Activated CD8-positive, alpha-beta memory T cell treated with anti-CD3 and anti-CD28 coated beads for 24 hours (primary cell): ENCODE measurements at places on chromosomes 2 and 18.

DNA sequence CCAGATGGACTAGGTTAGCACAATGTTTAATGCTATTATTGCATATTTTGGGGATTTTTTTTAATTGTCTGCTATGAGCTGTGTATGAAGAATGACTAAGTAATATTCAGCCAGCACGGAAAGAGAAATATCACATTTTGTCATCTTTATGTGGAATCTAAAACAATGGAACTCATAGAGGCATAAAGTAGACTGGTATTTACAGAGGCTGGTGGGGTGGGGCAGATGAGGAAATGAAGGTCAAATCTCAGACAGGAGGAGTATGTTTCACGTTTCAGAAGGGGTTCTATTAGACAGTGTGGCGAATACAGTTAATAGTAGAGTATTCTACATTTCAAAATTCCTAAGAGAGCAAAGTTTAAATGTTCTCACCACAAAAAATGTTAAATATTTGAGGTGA, 4.7 kb downstream of the CDH19 start:
- DNase-seq = no peak

DNA sequence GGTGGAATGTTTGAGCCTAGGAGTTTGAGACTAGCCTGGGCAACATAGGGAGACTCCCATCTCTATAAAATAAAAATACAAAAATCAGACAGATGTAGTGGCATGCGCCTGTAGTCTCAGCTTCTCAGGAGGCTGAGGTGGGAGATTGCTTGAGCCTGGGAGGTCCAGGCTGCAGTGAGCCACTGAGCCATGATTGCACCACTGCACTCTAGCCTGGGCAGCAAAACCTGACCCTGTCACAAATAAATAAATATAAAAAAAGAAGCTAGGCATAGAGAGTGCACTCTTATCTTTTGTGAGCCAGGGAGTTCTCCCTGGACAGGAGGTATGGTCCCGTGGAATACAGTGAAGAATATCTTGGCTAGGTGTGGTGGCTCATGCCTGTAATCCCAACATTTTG, 11.0 kb upstream of the KYNU start:
- DNase-seq = no peak

- DNase-seq = no peak
Observed at GRCh38 chr18:12658426-12659138, 675 bp upstream of the SPIRE1 start.

GRCh38 chr2:95041824-95042442, 16.4 kb downstream of the MAL start:
- no peak for DNase-seq

- no peak for DNase-seq
Observed at GRCh38 chr2:232492963-232493700, 5.5 kb upstream of the ECEL1 start.

GRCh38 chr2:53111004-53111403, 656.6 kb upstream of the CHAC2 start:
- no peak for DNase-seq

- DNase-seq = no peak
Observed at GRCh38 chr2:9740382-9741073, 102.7 kb upstream of the TAF1B start.

DNA sequence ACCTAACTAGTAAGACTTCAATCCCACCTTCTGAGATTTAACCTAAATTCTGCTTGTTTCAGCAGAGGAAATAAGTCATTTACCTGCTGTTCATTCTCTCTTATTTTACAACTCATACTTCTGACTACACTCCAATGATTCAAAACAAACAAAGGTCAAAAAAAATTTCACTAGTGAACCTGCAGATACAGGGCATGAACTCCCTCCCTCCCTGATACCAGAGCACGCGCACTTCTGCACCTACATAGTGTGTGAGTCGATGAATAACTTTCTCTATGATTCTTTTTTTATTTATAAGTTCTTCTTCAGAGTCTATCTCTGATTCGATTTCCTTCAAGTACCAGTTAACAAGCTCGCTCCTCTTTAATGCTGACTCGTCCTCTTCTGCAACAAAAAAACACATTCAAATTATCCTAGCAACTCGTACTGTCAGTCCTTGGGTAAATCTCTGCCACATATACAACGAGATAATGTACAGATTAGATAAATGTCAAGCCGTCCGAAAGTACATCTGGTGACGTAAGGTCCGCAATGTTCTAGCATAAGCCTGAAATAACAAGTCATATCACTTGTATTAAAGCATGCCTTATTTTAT, 7.4 kb upstream of the LCT start:
- no peak for DNase-seq

DNA sequence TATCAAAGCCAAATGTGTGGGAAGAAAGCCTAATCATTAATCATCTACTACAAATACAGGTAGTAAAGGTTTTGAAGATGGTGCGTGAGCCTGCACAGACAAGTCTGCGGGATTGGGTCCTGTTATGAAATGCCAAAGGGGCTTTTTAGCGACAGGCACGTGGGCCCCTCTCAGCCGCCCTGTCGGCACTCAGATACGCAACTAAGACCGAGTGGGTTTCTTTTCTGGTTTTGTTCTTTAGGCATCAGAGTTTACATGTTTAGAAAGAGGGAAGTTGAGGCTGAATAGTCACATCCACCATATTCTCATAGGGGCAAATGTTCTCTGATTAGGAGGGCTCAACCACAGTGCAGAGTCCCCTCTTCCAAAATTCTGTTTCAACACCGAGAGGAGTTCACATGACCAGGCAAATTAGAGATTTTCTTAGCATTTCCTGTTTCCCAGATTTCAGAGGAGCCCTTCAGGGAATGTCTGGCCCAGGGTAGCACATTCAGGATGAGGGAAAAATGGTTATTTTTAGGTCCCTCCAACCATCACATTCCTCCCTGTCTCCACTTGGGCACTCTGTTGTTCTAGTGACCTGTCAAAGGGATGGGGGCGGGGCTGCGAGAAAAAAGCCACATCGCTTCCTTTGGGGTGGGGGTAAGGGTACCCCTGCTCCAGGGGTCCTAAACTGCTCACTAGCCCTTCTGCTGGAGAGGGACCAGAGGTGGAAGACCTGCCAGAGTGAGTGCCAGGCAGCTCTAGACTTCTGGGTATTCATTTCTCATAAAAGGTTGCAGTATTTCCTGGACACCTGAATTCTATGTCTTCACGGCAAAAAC, 159.2 kb downstream of the BCL2 start:
- DNase-seq = no peak

DNA sequence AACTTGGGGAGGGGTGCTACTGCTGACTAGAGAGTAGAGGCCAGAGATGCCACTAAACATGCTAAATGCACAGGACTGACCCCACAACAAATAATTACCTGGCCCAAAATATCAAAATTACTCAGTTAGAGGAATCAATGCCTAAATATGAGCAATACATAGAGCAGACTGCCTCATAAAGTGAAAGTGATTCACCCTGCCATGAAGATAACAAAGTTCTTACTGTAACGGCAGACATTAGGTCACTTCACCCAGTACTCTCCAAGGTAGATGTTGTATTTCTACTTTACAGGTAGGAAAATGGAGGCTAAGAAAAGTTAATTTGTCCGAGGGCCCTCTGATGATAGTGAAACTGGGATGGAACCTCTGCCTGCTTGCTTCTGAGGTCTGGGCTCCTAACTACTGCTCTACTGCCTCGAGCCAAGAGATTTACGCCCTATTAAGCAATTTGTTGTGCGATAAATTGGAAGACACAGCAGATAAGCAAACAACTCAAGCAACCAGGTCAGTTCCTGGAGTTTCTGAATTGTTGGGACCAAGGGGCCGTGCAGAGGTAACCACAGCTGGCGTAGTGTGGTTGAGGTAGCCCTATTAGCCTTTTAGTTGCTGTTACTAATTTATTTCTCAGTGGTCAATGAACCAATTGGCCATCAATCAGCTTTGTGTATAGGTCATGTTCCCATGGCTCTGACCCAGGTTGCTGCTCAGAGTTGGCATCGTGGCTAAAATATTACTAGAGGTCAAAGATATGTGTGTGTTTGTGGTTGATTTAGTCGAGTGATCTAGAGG, 4.8 kb downstream of the DHRS9 start:
- DNase-seq = no peak

GRCh38 chr2:230209422-230210051, 10.2 kb downstream of the SP110 start:
- DNase-seq = no peak

DNA sequence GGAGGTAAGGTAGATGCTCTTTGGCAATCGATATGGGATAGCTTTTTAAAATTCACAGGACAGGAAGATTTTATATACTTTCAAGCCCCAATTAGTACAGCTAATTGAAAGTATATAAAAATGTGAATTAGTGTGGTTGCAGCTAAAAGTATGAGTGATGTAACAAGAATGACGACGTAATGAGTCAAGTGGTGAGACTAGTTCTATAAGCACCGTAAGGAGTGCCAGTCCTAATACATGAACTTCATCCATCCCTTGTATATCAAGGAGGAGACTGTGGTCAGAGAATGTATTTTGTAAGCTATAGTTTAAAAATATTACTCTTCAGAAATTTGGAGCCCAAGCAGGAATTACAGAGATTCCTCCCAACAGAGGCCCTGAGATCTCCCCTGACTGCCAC, 25.8 kb downstream of the DNAJC27 start:
- no peak for DNase-seq

DNA sequence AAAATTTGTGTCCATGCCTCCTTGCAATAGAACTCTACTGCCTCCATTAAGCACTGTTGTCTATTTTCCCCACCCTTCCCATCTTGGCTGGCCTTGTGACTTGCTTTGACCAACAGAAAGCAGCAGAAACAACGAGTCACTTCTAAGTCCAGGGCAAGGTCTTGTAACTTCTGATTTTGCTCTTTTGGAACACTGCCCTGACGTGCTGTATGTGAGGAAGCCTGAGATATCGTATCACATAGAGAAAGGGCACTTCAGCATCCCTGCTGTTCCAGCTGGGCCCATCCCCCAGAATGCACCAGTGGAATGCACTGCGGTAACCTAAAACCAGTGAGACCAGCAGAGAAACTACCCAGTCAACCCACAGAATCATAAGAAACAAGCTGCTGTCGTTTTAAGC, 28.1 kb downstream of the NCKAP1 start:
- no peak for DNase-seq

- no peak for DNase-seq
Observed at GRCh38 chr18:48488388-48488850, 50.4 kb upstream of the CTIF start.

DNA sequence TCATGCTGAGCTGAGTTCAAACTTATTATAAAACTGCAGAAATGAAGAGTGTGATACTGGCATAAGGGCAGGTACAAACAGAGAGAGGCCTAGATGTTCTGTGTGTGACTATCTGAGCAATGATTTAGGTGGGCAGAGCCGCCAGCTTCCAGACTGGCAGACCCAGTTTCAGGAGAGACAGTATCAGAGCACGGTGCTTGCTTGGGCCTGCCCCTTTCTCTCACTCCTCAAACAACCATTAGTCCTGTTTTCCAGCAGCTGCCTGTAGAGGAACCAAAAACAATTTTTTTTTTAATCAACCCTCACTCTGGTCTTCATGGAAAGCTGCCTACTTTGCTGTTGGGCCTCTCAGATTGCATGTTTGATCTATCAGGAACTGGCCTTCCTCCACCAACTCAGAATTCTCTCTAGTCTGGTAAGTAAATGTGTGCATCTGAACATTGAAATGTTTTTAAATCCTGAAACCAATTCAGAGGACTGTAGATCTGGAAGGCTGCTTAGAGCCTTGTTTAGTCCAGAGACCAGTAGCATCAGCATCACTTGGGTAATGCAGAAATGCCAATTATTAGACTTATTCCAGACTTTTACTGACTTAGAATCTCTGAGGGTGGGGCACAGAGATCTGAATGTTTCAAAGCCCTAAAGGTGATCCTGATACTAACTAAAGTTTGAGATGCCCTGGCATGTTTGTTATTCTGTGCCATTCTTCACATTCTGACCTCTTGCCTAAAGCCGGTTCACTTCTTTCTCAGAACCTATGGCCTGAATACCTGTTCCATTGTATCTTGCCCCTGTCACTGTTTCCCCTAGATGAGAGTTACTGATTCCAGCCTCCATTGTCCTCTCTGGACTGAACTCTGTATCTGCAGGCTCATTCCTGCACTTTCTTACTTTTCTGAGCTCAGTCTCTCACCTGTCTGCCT, 24.8 kb upstream of the CRIM1 start:
- no peak for DNase-seq

DNA sequence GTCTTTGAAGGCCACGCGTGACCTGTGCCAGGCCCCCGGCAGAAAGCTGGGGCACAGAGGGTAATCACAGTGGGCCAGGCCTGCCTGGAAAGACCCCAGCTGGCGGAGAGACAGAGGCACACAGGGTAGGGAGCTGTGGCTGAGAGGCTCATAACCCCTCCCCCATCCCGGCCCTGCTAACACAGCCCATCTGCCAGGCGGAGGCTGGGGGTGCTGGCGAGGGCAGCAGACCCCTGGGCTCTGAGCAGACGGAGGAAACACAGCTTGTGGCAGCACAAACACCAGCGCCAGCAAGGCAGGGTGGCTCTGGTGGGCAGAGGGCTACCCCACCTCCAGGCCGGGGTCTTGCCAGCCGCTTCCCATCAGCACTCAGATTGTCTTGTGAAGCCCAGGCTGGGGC, 19.0 kb downstream of the HS6ST1 start:
- DNase-seq = no peak

- no peak for DNase-seq
Observed at GRCh38 chr2:120818441-120818920, 82.8 kb downstream of the GLI2 start.

DNA sequence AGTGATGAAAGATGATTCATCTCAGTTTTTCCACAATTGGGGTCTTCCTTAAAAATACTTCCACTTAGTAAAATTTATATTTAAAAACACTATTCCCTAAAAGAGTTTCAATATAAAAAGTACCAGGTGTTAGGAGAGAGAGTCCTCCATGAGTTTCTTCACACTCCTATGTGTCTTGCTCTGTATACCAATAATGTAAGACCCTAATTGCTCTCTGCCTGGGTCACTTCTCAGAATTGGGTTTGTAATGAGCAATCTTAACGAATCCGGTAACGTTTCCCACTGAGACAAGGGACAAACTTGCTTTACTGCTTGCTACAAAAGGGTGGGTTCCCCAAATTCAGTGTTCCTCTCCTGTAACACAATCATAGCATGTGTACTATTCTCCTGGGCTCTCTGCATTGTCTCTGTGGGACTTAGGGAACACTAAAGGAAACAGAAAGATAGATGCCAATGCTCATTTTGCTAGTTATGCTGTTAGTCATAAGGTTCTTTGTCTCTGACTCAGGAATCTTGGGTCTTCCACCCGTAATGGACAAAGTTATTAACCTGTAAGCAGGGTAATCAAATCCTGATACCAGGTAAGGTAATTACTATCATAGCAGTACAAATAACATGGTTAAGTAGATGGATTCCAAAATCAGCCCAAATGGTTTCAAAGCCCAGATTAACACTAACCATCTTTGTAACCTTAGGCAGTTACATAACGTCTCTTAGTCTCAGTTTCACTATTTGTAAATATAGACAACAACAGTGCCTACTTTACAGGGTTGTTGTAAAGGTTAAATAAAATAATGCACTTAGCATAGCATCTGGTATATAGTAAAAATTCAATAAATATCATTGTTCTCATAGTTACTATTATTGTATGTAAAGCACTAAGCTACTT, 46.3 kb downstream of the ITSN2 start:
- DNase-seq = no peak
